ENCODE measurements at places on chromosomes 7 and 10.

GRCh38 chr7:147586526-147586925 lies 1004.0 kb upstream of the C7orf33 start:
- DNase-seq, result no peak

GRCh38 chr7:52639981-52640380 lies 395.5 kb upstream of the POM121L12 start:
- DNase-seq, result no peak

DNA sequence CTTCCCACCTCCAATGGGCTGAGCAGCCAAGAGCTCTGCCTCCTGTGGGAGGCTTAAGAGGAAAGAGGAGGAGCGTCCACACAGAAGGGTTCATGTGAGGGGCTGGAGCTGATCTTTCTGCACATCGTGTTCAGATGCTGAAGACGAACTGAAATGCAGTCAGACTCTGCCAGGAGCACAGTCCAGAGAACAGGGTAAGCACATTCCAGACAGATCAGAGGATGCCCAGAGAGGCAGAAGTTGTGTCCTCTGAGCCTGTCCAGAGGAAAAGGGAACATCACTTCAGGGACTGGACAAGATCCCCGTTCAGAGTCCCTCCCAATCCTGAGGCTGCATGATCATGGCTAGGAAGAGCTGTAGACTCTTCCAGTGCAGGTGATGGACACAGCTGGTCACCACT lies 72.9 kb downstream of the ITIH5 start:
- no peak for DNase-seq

- no peak for DNase-seq
These were observed 3.2 kb upstream of the MRPS24 start for GRCh38 chr7:43872406-43873110.

Data from NCI-H510A (cell line).